HS-5 (cell line): ENCODE measurements at places on chromosomes 13 and 19.

- DNase-seq = no peak
These were observed 23.8 kb downstream of the SPATA13 start for GRCh38 chr13:24184265-24184841.

DNA sequence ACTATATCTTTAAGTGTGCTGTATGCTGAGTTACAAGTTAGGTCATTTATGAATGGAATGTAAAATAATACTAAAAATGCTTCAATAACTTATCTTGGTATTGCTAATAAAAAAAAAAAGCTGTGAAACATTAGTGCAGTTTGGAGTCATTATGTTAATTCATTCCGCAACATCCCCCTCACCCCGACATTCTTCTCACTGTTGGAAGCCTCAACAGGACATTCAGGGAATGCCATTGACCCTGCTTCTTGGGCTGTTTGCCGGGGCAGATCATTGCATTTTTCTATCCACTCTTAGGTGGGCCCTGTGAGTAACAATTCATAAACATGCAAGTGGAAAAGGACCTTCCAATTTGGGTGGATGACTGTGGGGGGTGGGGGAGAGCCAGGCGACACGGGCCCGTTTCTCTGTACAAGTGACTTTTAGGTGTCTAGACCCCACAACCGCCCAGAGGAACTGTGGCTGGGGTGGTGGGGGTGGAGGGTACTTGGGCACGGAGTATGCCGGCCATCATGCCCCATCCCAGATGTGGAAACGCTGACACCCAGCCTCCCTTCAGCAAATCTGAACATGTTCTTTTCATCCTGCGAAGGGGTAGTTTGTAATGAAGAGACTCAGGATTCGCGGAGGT lies 185.9 kb downstream of the ZNF536 start:
- DNase-seq = no peak

DNA sequence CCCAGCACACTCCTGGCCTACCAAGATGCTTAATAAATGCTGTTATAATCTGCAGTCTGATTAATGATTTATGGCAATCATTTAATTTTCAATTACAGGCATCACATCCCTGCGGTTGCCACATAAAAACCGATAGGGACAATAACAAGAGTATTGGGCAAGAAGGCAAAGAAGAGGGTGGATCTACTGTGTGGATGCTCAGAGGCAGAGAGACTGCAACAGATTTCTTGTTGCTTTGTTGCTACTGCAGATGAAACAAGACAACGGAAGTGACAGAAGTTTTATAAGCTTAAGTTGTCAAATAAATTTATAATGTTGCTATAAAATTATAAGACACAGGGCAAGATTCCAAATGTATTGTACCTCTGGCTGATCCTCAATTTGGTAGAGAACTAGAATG lies 154.8 kb downstream of the ABCC4 start:
- DNase-seq = no peak

DNA sequence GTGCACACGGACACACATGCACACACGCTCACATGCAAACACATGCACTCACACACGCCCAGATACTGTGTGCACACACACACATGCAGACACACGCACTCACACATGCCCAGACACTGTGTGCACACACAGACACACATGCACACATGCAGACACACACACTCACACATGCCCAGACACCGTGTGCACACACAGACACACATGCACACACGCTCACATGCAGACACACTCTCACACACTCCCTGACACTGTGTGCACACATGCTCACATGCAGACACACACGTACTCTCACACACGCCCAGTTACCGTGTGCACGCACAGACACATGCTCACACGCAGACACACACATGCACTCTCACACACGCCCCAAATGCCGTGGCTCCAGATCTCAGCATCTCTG lies 137.2 kb upstream of the MCF2L start:
- no peak for DNase-seq

DNA sequence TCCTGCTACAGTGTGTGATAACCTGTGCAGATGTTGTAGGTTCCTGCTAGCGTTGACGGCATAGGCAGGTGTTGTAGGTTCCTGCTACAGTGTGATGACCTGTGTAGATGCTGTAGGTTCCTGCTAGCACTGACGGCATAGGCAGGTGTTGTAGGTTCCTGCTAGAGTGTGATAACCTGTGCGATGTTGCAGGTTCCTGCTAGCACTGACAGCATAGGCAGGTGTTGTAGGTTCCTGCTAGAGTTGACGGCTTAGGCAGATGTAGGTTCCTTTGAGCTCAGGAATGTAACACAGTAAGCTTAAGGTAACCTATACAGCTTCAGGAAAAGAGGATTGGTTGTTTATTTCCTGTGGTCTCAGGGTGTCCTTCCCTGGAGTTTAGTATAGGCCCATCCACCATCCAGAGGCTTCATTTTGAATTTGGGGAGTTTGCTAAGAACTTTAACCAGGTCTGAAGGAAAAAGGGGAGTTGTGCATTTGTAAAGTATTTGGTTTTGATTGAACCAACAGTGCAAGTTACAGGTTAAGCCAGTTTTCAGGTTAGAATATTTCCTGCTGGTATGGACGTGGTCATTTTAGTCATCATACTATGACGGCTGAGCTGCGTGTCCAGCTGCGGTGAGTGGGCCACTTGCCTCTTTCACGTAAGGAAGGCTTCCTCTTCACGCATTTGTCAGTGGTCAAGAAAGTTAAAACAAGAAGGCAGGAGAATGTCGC lies 53.8 kb downstream of the ATP11A start:
- DNase-seq = no peak

- no peak for DNase-seq
These were observed 509 bp downstream of the TPP2 start for GRCh38 chr13:102597029-102597961.

GRCh38 chr19:1260749-1261537 lies 8.2 kb upstream of the CIRBP start:
- DNase-seq = no peak

DNA sequence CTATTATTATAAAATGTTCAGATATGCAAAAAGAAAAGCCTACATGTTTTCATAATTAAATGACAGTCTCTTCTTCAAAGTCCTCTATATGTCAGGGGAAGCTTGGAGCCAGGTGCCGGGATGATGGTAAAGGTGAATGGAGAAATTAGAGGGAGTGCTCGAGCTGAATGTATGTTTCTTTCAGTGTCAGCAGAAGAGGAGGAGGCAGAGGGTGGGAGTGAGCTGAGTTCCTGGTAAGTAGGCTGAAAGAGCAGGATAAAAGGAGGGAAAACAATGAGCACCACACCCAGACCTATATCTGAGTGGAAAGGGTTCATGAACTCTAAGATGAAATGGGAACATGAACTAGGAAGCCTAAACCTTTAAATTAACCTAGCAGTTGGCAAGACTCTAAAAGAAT lies 307.6 kb upstream of the NBEA start:
- no peak for DNase-seq

DNA sequence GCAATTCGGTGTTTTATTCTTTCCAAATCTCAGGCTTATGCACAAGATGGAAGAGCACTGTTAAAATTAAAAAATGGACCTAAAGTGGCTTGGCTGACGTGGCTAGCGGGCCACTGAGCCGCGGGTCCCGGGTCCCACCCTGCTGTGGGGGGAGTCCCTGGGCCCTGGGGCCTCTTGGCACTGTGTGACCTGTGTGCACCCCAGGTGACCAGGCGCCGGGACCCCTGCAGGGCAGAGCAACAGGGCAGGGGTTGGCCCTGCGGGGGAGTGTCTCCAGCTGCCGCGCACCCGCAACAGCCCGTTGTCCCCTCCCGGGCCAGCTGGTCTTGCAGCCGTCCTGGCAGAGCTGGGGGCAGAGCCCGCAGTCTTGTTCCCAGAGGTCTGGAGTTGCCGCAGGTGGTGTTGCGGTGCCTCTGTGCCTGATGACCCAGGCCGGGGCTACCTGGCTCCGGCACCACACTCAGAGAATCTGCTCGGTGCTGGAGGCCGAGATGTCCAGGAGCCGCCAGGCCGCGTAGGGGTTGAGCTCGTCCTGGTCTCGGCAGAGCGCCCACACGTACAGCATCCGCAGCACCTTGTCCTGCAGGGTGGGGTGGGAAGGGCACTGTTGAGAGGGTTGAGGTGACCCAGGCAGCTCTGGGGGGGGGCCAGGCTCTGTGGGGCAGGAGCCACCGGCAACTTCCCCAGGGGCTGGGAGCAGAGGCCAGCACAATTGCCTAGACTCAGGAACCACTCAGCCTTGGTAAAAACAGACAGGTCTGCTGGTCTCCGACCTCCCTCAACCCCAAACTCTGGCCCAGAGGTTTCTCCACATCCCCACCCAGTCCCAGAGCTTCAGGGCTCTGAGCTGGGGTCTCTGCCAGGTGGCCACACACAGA lies 1.0 kb upstream of the CTXN1 start:
- no peak for DNase-seq

DNA sequence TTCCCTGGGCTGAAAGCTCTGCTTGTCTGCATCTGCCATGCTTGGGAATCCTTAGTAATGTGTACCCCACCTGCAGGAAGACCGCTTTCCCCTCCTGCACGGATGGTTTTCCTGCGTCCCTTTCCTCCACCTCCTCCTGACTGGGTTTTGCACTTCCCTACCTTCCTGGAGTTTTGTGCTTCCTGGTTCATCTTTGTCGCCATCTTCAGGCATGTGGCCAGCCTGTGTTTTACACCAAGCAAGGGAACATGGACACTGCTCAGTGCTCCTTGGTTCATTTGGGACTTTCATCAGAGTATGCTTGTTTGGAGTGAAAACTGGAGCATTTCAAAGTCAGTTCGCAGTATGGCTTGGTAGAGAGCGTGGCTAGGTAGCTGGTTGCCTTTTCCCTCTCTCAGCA lies 30.7 kb downstream of the ERICH6B start:
- DNase-seq = no peak

DNA sequence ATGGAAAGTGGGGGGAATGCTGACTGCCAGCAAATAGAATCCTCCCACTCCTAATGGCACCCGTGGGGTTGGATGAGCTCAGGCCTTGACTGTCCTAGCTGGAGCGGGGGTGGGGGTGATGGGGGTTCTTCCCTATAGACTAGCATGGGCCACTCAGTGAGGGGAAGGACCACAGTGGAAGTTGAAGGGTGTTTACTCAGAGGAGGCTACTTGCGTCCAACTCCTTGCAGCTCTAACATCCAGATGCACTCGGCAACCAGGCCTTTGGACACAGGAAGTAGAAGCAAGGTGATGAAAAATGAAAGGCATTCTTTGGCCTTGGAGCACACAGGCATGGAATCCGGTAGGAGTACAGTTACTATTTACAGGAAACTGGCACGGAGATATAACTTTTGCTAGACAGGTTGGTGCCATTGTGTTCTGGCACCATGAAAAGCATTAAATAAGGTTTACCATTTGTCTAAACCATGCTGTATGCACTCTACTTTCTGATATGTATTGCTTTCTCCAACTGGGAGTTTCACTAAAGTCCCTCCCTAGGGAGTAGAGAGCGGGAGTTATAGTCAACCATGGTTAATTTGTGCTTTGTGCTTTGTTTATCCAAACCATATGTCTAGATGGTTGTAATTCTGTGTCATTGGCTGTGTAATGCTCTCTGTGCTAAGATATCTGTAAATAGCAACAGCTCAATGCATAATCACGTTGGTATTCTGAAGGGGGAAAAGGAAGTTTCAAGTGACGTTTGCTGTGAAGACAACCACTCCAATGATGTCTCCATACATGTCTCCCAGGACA lies 125.3 kb downstream of the TSHZ3 start:
- DNase-seq = peak; percentile 94

DNA sequence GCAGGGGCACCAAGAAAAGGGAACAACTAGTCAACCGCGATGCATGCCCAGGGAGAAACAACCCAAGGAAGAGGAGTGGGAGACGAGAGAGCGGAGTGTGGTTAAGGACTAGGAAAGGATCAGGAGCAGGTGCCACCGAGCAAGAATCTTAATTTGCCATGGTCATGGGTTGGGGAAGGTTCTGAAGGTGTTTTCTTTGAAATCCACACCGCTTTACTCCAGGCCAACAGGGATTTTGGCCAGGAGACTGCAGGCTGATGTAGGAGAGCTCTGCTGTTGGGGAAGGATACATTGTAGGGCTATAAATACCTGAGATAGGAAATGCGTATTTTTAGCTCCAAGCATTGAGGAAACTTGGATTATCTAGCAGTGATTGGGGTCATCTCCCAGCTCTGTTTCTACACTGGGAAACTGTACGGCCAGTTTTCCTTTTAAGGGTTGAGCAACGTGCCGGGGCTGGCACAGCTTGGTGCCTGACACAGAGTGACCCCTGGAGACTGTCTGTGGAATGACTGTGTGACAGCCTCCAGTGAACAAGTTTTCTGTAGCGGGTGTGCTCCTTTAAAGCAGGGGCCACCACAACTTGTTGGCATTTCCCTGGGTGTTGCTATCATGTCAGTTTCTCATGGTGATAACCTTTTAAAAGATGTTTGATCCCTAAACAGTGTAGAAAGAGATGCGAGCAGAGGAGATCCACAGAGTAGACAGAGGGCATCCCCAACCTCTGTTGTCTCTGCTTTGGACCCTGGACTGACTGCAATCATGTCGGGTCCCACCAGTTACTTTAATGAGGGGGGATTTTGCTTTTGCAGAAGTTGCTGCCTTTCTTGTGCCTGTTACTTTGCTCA lies 34.3 kb downstream of the ZNF536 start:
- DNase-seq = no peak

DNA sequence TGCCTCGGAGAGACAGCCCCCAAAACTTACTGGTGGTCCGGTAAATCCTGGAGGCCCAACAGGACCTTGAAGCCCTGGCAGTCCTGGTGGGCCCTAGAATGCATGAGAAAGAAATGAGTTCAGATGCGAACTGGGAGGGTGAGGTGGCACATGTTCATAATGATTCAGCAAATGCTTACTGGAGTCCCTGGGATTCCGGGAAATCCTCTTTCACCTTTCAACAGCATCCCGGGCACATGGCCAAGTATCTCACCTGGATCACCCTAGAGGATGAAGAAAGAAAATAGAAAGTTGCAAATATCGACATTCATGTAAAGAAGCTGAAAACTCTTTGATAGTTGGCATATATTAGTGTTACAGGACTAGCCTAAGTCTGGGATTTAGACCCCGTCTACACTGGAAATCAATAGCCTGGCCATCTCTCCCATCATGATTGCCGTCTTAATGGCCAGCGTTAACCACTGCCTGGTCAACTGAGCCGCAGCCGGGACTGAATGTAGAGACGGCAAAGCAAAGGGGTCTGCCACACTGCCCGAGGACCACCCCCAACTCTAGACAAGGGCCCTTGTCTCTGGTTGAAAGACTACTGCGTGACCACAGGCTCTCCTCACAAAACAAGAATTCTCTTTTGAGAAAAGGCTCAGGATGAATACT lies 96.9 kb downstream of the COL4A1 start:
- no peak for DNase-seq

- DNase-seq = no peak
These were observed 30.8 kb downstream of the EFNA2 start for GRCh38 chr19:1316466-1316865.
